ENCODE measurements at places on chromosomes 7 and 10.

GRCh38 chr7:103766660-103767059, 222.8 kb downstream of the RELN start:
- no peak for DNase-seq

DNA sequence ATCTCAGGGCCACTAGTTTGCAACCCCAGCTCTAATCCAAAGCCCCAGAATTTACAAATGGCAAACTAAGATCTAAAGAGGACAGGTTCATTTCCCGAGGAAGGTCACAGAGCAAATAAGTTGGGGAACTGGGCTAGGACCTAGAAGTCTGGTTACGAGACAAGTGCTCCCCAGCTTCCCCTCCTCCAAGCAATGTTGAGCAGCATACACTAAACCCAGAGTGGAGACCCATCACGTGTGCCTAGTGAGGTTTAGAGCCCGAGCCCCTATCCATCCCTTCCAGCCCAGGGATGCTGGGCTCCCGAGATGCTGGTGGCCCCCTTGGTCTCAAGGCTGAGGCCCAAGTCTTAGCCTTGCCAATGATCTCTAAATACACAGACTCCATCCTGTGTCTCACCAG, 209.5 kb upstream of the ZMIZ1 start:
- no peak for DNase-seq

DNA sequence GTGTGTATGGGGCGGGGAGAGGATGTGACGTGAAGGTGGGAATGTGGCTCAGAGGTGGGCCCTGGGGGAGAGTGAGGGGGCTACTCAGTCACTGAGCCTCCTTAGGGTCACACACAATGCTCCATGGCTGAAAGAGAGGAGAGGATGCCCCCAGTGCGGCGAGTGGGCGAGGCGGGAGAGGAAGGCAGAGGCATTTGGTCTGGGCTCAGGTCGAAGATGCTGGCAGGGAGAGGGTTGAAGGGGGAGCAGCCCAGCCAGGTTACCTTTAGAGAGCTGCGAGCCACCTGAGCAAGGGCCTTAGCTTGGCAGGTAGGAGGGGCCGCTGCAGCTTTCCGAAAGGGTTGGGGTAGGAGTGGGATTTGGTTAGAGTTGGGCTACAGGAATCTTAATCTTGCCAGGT, 4.7 kb upstream of the LOXL4 start:
- DNase-seq, result no peak

DNA sequence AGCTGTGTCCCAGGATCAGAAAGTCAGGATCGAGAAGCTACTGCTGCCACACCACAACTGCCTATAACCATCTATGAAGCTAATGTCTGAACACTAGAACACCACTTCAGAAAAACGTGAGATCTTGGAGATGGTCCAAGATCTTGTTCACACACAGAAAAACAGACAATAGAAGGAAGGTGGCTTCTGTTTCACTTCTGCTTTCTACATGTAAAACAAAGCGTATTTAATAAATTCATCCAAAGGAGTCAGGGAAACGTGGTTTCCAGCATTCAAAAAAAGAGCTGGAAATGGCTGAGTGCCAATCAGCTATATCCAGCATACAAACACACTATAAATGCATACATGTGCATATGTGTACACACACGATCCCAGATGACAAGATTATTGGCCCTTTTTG, 70.2 kb upstream of the CCDC71L start:
- no peak for DNase-seq

GRCh38 chr7:140541513-140542227, 62.4 kb upstream of the MKRN1 start:
- no peak for DNase-seq

DNA sequence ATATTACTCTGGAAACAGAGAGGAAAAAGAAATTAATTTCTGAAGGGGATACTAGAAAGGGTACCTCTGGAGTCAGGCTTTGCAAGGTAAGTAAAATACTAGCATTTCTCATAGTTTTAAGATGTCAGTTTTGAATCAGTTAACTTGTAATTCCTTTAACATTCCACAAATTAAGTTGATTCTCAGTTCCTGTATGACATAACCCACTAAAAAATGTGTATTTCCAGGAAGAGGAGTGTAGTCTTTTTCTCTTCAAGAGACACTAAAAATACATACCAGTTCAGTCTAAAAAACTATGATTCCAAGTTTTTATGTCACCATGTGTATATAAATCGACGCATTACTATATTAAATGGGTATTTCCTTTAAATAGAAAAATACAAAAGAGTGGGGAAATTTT, 113.2 kb downstream of the CDK6 start:
- DNase-seq, result no peak

GRCh38 chr7:134414109-134414508, 44.8 kb downstream of the AKR1B1 start:
- DNase-seq, result no peak

DNA sequence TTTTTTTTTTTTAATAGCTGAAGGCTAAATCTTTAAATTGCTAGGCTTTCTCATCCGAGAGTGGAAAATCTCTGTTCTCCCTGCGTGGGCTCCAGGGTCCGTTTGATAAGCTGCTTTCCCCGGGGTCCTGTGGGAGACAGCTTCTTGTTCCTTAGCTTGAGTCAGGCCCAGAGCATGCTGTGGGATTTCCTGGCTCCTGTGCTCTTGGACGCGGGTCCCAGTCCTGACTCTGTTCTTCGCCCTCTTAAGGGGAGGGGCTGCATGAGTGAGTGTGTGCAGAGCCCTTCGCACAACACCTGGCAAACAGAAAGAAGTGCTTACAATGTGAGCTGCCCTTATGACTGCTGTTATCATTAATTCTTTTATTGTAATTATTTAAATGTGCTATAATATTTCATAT, 133.5 kb downstream of the TACC2 start:
- no peak for DNase-seq

DNA sequence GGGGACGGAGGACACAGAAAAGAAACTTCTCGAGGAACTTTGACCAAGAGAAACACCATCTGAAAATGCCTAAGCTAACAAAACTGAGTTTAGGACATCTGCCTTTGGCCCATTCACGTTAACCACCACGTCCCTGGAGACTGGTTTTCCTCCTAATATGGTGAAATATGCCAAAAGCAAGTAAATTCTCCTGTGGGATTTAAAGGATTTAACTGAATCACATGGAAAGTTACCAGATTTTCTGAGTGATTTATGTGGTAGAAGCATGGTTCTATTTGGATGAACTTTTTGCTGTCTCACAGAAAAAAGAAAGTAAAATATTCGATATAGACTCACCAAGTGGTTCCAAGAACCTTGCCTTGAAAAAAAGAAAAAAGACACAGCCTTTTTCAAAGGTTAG, 30.4 kb upstream of the BMPER start:
- no peak for DNase-seq

GRCh38 chr7:151863386-151864079, 13.4 kb downstream of the PRKAG2 start:
- no peak for DNase-seq

DNA sequence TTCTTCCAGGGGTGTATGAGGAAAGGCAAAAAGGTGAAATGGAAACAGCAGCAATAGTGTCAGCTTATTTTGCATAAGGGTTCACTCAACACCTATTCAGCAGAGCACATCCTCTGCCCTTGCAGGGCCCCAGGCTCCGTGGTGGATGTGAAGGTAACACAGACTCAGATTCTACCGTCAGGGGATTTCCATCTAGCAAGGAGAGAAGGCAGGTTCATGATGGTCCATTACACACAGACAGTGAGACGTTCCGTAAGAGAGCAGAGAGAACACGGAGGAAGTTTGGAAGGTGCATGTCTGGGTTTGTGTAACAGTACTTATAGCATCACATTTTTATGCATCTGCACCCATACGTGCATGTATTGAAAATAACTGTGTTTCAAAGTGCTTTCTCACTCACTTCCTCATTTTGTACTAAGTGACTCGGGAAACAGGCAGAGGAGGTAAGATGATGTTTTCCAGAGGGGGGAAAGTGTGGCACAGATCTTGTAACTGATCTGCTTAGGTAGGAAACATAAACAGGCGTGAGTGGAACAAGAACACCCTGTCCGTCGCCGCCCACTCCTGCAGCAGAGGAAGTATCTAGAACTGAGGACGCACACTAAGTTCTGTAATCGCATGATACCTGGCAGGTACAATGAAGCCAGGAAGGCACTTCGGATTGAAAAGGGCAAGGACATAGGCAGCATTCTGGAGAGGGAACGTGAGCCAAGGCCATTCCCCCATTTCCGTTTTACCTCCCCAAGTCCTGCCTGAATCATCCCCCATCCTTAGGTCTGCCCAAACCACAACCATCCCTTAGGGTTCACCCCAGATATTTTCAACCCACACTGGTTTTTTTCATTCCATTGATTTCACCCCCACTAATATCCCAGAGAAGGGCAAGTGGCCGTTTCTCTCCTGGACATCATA, 1.0 kb upstream of the ENO4 start:
- DNase-seq, result no peak

DNA sequence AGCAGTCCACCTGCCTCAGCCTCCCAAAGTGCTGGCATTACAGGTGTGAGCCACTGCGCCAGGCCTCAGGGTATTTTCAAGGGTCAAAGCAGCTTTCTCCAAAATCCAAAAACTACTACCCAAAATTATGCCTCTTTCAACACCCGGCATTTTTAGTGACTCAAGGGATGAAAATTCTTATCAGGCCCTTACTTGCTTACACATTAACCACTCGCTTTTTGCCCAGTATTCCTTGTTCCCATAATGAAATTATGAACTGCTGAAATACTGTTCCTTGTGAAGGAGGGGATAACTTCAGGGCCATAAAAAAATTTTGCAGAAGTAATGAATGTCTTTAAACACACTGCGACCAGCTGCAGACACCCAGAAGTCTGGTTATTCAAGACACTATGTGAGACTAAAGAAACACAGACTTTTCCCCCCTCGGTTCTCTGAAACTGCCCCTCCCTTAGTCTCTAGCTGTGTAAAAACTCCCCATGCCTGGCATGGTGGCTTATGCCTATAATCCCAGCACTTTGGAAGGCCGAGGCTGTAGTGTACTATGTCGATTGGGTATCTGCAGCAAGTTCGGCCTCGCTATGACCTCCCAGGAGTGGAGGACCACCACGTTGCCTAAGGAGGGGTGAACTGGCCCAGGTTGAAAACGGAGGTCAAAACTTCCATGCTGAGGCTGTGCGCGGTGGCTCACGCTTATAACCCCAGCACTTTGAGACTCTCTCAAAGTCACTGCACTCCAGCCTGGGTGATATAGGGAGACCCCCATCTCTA, 12.0 kb downstream of the FXYD4 start:
- DNase-seq, result no peak

GRCh38 chr7:30973791-30974604, 10.2 kb downstream of the GHRHR start:
- no peak for DNase-seq

DNA sequence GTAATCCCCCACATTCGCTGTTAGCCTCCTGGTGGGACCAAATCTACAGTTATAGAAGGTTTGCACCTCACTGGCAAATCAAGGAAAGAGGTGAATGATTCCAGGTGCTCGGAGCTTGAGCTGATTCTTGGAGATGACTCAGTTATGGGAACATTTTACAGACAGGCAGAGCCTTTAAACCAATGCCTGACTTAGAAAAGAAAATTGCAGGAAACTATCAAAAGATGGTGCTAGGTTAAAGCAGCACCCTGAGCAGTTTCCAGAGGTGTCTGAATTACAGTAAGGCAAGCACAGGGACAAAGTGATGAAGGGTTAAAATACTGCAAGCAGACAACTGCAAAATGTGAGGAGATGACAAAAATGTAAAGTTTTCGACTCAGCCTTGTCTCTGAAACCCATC, 2.9 kb downstream of the LRRTM3 start:
- no peak for DNase-seq

DNA sequence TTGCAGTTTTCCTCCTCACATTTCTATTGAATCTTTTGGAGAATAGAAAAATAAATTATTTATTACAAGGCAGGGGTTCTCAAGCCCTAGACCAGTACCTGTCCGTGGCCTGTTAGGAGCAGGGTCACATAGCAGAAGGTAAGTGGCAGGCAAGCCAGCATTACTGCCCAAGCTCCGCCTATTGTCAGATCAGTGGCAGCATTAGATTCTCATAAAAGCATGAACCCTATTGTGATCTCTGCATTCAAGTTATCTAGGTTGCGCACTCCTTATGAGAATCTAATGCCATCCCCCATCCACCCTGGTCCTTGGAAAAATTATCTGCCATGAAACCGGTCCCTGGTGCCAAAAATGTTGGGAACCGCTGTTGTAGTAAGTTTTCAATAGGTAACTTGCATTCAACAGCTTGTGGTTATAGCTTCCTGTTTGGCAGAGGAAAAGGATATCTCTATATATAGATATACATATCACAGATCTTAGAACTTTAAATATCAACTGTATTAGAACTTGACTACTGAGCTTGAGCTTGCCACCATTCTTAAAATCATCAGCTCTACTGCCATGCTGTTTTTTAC, 165.1 kb downstream of the AHR start:
- no peak for DNase-seq

DNA sequence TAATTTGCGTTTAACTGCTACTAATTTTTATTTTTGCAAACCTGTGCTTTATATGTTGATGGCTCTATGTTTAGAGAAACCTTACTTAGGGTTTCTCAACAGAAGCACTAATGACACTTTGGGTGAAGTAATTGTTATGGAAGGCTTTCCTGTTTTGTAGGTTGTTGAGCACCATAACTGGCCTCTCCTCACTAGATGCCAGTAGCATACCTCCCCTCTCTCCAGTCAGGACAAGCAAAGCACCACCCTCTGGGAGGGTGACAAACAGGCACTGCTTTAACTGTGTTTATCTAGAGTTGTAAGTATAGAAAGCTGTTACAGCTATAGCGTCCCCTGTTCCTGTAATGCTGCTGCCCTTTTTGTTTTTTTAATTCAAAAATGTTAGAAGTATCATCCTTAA, 60.9 kb downstream of the WAC start:
- DNase-seq, result no peak

DNA sequence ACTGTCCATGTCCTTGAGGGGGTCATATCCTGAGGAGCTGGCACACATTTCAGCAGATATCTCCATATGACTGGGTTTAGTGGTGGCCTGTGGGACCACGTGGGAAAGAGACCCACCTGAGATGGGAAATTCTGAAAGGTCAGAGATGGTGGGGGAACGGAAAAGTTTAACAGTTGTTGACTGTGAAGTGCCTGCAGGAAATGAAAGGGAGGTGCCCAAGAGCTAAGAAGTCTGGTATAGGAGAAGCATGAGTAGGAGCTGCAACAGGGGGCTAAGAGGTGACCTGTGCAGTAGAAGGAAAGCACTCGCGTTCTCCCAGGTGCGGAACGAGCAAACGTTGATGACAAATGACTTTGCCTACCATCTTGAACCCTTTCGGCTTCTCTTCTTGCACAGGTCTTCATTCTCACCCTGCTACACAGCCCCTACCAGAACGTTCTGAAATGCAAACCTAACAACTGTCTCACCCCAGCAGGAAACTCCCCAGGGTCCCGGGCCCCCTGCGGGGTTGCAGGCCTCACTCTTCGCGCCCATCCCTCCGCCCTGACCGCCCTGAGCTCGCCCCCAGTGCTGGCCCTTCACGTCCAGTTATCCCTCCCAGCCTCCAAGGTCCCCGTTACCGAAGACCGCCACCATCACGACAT, 9.8 kb upstream of the FXYD4 start:
- no peak for DNase-seq

DNA sequence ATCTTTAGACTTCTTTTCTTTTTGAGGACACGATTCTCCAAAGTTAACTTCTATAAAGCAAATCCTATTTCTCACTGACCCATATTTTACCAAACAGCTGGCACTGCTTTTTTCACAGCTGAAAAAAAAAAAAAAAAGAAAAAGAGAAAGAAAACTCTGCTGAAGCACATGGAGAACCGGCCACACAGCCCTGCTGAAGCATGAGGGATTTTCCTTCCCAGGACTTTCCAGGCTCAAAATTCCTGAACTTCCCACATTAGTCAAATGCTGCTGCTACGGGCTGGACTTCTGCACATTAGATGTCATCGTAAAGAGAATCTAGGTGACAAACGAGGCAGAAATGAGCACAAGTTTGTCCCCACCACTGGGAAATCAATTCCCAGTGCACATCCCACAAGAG, 25.2 kb downstream of the HIPK2 start:
- no peak for DNase-seq
